ENCODE measurements at places on chromosomes 6 and 20.

DNA sequence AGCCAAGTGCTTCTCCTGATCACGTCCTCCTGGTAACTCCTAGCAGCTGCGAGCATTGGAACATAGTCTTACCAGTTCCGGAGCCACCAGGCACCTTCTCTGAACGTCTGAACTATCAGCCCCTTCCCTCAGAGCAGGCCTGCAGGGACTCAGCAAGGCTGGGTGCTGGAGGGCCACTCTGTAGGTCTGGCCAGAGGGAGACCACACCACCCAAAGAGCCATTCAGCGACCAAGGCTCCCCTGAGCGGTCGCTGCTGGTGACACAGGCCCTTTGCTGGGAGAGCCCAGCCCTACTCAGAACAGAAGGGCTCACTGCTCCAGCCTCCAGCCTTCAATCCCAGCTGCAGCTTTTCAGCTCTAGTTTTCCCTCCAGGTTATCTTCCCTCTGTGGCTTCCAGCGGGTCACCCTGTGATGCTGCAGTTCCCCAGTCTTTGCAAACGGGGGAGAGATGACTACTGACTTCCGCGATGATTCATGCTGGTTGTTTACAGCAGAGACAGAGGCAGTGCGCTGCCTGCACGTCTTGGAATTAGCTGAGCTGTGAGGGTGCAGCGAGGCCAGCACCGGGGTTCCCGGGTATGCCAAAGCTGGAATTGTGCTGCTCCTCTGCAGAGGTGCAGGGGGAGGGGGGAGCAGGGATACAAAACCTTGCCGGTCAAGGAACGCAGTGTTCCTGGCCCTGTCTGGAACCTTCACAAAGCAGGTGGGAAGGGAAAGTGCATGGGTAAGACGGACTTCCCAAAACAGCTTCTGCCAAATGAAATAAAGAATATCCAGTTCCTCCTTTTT, 161.4 kb downstream of the LY86 start:
- DNase-seq = no peak

GRCh38 chr6:107077710-107078109, 37.6 kb downstream of the BEND3 start:
- no peak for DNase-seq

- DNase-seq = no peak
Observed at GRCh38 chr20:64242797-64243475, 12.6 kb upstream of the PCMTD2 start.

DNA sequence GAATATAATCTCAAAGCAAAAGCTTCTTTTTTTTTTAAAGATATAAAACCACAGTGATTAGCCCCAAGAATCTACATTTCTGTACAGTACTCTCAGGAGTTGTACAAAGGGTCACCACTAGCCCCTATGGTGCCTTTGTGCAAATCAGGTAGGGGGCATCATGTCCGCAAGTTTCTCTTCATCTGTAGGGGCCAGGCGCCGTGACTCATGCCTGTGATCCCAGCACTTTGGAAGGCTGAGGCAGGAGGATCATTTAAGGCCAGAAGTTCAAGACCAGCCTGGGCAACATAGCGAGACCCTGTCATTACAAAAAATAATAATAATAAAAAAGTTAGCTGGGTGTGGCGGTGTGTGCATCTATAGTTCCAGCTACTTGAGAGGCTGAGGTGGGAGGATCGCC, 63.9 kb downstream of the ZMYND8 start:
- DNase-seq = no peak

DNA sequence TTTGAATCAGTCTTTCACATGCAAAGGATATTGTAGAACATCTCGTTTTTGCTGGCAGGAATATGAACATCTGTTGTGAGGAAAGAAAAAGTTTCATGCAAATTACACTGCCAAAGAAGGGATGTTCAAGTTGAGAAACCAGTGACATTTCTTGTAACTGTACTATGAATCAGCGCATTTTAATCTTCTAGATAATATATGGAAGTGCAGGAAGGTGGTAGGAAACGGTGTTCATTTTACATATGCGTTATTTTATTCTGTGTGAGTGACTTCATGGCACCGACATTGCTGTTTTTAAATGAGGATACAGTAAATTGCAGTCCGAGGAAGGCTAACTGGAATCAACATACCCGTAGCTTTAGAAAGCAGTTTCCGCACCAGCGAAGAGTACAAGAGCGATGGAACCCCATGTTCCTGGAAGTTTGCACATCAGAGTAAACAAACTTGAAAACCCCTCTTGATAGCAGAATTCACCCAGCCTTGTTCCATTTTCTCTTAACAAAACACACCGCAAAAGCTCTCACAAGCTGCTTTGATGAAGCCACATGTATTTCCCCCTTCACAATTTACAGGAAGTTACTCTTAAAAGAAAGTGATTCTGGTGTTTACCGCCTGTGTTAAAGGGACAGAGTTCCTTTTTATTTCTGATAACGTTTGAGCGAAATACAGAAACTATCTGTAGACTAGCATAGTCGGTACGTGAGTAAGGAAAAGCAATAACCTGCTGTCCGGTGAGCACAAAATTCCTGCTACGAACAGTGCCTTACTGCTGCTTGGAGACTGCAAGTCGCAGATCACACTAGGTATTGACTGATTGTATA, 11.5 kb downstream of the PRDM1 start:
- DNase-seq = no peak

- no peak for DNase-seq
Observed at GRCh38 chr6:145235207-145235606, 500.1 kb downstream of the EPM2A start.

DNA sequence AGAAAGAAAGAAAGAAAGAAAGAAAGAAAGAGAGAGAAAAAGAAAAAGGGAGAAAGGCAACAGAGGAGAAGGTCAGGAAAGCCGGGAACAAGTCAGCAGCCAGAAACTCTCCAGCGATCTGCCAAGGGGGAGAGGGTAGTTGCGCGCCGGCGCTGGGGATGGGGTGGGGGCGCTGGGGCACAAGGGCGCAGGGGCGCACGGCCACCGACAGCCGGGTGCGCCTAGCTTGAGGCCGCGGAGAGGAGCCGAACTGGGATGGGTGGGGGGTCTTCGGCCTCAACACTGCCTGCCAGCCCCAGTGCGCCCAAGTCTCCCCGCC, 533 bp upstream of the RSPO3 start:
- DNase-seq = no peak

DNA sequence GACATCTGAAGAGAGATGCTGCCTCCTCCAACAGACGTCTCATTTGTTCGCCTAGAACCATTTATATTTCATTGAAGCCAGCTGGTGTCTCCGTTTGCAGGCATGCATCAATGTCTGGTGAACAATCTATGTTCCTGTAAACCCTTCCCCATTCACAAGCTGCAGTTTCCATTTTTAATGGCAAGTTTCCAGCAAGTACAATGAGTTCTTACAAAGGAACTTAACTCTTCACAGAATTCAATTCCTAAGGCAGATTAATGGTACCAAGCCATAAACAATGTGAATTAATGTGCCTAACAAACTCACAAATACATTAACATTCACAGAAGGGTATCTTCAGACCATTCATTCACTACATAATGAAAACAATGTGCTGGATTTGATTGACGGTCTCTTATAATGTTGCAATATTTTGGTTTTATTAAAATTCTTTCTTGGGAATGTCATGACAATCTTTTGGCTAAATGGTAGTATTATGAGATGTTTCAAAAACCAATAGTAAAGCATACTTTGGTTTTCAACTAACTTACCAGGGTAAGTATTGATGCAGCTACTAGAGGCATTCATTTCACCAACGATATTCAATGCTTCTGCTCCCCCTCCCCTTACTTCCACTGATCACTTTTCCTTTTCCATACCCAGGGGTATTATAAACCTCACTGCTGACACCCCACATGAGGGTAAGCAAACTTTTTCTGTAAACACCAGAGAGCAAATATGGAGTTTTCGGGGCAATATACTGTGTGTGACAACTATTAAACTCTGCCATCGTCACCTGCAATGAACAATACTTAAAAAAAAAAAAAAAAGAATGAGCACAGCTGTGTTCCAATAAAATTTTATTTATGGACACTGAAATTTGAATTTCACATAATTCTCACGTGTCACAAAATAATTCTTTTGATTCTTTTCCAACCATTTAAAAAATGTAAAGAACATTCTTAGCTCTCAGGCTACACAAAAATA, 4.2 kb downstream of the AKIRIN2 start:
- peak; percentile 9 for DNase-seq

Measured in amygdala (tissue), 56 donors.